ENCODE measurements at places on chromosomes 5 and 9.

- DNase-seq = no peak
These were observed 357.2 kb downstream of the ARRDC3 start for GRCh38 chr5:91025956-91026355.

DNA sequence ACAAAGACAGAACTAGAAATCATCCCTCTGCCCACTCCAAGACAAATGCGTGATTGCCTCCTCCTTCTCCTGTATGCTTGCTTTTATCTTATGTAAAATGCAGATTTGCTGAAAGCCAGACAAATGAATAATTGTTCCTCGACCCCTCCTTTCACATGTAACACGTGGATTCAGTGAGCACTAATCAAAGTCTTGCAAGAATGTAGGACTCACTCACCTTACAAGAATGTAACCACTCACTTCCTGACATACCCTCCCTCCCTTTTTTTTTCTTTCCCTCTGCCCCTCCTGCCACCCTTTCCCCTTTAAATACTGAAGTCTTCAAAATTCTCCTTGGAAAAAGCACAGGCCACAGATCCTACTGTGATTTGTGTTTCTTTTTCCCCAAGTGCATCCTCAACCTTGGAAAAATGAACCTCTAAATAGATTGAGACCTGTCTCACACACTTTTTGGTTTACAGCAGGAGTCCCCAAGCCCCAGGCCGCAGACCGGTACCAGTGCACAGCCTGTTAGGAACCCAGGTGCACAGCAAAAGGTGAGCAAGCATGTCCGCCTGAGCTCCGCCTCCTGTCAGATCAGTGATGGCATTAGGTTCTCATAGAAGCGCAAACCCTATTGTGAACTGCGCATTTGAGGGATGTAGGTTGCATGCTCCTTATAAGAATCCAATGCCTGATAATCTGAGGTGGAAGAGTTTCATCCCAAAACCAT, 29.4 kb upstream of the HSD17B3 start:
- DNase-seq = no peak

DNA sequence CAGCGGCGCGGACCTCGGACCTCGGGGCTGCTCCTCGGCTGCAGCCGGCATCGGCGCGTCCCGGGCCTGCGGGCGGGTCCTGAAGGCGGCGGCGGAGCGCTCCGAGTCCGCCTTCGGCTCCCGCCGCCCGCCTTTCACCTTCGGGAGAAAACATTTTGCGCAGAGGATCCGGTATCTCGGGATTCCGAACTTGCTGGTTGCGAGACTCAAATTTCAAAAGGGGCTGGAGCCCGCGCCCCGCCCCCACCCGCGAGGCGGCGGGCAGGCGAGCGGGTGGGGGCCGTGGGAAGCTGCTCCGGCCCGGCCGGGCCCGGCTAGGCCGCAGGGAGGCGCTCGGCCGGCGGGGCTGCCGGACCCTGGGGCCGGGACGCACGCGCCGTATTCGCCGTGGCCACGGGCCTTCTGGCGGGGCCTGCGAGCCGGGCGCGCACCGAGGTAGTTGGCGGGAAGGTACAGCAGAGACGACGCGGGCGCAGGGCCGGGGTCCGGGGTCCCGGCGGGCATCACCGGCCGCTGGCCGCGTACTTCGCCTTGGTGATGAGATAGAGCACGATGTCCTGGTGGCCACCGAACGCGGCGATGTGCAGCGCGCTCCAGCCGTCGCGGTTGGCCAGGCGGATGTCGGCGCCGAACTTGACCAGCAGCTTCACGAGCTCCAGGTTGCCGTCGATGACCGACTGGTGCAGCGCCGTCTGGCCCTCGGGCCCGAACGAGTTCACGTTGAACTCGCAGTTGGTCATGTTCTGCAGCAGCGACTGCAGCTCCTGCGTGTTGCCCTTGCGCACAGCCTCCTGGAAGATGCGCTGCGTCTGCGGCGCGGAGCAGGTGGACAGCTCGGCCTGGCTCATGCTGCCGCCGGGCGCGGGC, 757 bp downstream of the NRARP start:
- DNase-seq = no peak

GRCh38 chr5:3377176-3377575, 218.5 kb upstream of the IRX1 start:
- no peak for DNase-seq

DNA sequence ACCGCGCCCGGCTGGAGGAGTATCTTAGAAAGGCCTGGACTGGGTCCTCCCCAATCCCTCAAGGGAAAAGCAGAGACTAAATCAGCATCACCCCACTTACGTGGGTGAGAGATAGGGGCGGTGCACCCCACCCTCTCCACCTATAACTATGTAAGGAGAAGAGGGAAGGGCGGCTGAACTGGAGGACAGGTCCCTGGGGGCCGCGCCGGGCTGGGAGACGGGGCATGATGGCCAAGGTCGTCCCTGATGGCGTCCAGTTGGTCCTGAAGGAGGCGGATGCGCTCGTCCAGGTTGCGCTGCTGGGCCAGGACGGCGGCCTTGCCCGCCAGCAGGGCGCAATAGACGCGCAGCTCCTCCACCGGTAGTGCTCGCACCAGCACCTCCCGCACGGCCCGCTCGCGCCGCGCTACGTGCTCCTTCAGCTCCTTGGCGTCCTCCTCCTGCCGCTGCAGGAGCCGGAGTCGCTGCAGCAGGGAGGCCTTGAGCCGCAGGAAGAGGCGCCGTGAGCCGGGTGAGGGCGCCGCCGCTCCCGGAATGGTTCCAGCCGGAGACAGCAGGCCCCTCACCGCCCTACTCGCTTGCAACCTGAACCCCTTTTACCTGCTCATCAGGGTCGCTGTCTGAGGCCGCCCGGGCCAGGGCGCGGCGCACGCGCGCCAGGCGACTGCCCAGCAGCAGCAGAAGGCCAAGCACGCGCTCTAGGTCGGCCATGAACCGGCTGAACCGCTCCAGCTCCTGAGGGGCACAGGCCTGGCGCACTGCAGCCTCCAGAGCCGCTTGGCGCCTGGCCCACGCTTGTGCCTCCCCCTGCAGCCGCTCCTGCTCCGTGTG, 7.6 kb downstream of the SHROOM1 start:
- peak; percentile 45 for DNase-seq

- DNase-seq = no peak
These were observed 55.3 kb downstream of the SPEF2 start for GRCh38 chr5:35672995-35673394.

- DNase-seq = peak; percentile 54
These were observed 142.6 kb downstream of the PBX3 start for GRCh38 chr9:125889476-125890419.

DNA sequence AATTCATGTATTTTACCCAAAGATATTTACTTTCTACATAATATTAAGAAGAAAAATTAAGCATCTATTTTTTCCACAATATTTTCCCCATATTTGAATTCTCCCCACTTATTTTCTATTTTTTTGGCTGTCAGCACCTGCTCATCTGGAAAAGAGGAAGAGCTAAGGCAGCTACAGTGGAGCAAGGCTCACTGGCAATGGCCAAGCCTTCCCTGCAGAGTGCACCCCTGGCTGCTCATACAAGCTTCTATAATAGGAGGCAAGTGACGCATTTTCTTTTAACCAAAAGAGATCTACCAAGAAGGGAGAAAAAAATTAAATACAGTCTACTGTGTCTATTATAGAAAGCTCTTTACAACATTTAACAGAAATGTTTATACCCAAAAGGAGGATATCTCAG, 72.5 kb downstream of the AUH start:
- DNase-seq = no peak

- DNase-seq = no peak
These were observed 1.1 kb upstream of the PTPN3 start for GRCh38 chr9:109499093-109499630.

DNA sequence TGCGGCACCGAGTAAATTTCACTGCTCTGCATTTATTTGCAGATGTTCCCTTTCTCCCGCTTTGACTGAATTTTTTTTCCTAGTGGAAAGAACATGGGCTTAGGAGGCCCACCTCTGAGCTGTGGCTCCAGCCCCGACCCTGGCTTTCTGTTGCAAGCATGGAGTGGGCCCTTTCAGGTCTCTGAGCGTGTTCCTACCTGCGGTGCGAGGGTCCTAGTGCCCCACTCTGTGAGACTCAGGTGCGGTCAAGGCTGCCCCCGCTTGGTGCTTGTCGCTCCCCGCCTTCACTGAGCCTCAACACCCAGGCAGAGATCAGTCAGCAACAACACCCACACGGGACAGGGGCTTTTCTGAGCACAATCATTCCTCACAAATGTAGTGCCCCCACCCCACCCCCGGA, 32.0 kb downstream of the SLC6A3 start:
- no peak for DNase-seq

DNA sequence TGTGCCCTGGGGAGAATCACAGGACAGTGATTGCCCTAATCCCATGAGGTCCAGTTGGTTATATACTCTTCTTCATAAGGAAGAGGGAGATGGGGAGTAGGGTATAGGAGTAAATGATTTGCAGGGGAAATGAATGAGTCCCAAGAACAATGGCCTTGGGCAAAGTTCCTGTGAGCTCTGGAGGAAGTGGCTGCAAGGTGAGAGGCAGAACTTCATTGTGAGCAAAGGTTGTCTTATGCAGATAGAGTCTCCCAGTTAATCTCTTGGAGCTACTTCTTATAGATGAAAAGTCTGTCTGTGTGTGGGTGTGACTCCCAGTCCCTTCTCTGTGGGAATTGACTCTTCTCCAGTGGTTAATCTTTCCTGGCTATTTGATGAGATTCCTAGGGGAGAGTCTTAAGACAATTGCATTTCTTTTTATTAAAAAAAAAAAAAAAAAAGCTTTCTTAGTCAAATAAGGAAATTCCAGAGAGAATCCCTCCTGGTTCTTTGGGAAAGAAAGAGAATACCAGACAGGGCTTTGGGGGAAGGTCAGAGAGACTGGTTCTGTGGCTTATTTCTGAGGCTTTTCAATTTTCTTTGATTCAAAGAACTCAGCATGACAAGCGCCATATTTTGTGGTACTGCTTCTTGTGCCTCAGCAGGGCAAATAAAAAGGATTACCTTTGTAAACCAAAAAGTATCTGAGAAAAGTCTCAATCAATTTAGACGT, 33.6 kb upstream of the MEGF10 start:
- DNase-seq = no peak

DNA sequence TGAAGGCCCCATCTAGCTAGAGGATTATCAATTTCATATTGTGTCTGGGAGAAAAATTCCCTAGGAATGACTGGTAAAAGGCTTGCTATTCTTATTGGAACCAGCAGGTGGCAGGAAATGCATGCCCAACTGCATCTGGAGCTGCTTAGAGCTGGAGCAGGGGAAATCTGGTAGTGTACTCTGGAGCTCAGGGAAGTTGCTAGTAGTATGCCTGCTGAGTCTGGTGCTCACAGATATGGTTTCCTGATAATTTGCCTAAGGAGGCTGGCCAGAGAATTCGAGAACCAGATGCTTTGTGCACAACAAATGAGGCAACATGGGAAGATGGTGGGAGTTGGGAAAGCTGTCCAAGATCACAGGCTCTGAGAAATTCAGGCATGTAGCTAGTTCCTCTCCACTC, 53.7 kb downstream of the G3BP1 start:
- peak; percentile 39 for DNase-seq

DNA sequence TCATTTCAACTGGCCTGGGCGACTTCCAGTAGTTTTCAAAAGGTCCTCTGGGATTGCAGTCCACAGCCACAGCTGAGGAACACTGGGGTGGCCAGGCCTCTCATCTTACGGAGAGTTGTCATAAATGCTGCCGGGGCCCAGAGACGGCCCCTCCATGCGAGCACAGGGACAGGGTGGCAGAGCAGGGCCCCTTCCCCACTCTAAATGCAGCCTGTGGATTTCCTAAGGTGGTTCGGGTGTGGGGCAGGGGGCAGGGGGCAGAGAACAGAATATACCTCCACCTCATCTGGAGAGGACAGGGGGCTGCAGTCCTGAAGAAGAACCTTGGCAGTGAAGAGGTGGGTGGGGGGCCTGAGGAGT, 113.6 kb upstream of the TBC1D2 start:
- DNase-seq = no peak

GRCh38 chr9:71897577-71897976, 13.4 kb downstream of the ABHD17B start:
- no peak for DNase-seq

DNA sequence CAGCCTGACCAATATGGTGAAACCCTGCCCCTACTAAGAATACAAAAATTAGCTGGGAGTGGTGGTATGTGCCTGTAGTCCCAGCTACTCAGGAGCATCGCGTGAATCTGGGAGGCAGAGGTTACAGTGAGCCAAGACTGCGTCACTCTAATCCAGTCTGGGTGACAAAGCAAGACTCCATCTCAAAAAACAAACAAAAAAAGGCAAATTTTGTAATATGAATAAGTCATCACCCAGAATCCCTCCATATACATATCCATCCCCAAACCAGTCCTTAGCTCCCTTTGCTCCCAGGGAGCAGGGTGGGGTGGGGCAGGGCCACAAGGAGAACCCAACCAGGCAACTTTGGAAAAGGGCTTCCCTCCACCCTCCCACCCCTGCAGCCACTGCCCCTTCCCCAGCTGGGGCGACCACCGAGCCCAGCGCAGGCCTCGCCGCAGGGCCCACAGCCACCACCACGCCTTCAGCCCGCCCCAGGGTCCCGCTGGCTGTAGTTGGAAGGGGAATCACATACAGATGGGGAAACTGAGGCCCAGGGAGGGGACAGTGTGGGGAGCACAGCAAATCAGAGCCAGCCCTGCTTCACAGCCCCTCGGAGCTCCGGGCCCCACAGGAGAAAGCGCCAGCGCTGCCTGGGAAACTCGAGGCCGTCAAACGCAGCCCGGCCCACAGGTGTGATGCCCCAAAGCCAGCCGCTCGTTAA, 7.8 kb downstream of the NOTCH1 start:
- no peak for DNase-seq

DNA sequence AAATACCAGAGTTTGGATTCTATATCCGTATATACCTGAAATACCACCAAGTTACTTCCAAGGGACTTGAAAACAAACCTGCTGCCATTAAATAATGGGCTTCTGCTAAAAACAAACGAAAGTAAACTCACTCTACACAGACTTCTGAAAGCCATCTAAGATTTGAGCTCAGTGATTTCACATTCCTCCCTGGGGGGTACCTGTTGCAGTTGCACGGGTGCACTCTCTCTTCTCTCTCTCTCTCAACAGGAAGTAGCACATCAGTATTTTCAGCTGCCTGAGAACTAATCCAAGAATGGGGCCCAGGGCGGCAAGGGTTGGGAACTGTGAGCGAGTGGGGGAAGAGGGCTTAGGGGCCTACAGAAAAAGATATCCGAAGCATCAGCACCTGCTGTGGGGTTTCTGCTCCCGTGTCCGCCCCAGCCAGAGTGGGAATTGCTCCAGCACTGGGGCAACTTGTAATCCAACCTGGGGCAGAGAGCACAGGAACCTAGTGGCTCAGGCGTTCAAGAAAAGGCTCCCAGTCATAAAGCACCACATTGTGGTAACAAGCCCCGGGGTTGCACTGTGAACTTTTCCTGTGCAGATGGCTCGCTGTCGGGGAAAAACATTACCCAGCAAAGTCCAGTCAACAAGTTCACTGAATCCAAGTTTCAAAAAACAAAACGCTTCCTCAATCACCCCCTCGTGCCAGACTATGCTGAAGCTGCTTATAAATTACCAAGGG, 99.8 kb downstream of the EFNA5 start:
- DNase-seq = no peak

GRCh38 chr9:77677397-77677796, 29.3 kb upstream of the GNA14 start:
- no peak for DNase-seq

- no peak for DNase-seq
These were observed 59.8 kb upstream of the TBC1D9B start for GRCh38 chr5:179967489-179967888.

- DNase-seq = no peak
These were observed 172.0 kb downstream of the GDNF start for GRCh38 chr5:37667846-37668245.

- no peak for DNase-seq
These were observed 42.7 kb downstream of the C5orf22 start for GRCh38 chr5:31574772-31575171.

GRCh38 chr9:115042781-115043509, 75.0 kb downstream of the TNC start:
- DNase-seq = no peak
